IMR-90 (cell line): ENCODE measurements at places on chromosomes 1 and 21. TPM values are rescaled to one million over a fixed set of nuclear protein-coding genes. Genes with fewer than 3 reads are reported as not detected.

The CNKSR1 gene
- total RNA-seq: 0.28 TPM in 1 of 2 replicates, not detected in the other

The APP gene
- 191 and 196 TPM in 2 replicates for total RNA-seq

DNA sequence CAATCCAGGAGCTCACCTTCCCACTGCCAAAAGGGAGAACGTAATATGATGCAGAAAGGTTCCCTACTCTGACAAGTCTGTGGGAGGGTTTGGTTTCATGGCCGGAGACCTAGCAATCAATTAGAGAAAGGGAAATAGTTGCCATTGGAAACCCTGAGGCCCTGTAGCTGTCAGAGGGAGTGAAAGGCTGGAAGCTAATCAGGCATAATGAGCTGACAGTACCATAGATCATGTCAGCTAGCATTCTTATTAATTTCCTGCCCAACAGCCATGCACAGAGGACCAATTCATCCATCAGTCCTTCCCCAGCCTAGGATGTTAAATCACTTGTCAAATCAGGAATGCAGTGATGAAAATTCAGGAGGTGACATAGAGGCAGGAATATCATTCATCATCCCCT lies 527.3 kb downstream of the PLPP3 start:
- DNase-seq: no peak
- no peaks in the 10 kb centered on the region for H3K27me3 ChIP-seq
- no peaks in the 10 kb centered on the region for H3K36me3 ChIP-seq

The RNF187 gene
- 13.6 and 14.0 TPM in 2 replicates for total RNA-seq

DNA sequence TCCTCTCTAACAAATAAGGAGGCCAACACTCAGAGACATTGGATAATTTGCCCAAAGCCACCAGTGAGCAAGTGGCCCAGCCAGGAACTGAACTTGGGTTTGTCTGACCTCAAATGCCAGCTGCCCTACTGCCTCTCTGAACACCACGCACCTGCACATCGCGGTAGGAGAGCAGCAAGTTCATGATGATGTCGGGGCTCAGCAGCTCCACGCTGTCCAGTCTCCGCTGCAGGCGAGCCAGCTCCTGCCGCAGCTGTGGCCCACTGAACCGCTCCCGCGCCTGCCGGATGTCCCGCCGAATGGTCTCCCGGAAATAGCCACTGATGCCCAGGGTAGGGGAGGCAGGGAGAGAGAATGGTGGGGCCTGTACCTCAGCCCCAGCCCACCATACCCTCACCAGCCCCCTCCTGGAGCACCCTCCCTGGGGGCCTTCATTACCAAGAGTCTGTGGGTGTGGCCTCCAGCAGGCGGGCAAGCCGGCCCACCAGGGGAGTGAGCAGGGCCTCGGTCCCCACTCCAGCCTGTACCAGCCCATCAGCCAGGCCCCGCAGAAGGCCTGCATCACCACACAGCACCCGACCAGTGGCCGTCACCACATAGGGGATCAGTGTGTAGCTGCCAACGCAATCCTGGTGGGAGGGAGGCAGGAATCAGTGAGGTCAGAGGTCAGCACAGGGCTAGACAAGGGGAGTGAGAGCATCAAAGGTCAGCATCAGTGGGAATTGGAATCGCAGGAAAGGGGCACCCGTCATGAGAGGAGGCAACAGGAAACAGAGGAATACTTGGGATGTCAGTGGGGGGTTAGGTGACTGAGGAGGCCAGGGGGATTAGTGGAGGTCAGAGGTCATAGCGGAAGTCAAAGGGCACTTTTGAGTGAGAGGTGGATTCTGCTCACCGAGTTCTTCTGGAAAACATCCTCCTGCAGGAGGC lies 2.7 kb downstream of the MAP3K6 start:
- H3K27me3 ChIP-seq: no peaks in the 10 kb centered on the region
- H3K36me3 ChIP-seq: peaks cover 34% of the 10 kb centered on the region
- no peak overlapping the region for H3K27ac ChIP-seq

The WDR64 gene
- total RNA-seq: not detected in 2 replicates
